ENCODE measurements at places on chromosomes 2 and 18. TPM values are rescaled to one million over a fixed set of nuclear protein-coding genes. Genes with fewer than 3 reads are reported as not detected.

- no peak for DNase-seq
These were observed 86.6 kb downstream of the ACOXL start for GRCh38 chr2:110818767-110819481.

GRCh38 chr18:46702471-46702870 lies 45.5 kb upstream of the LOXHD1 start:
- no peak for DNase-seq

- no peak for DNase-seq
These were observed 18.3 kb upstream of the CXCR4 start for GRCh38 chr2:136135921-136136906.

- DNase-seq, result no peak
These were observed 212.6 kb downstream of the TNS1 start for GRCh38 chr2:217790195-217790594.

DNA sequence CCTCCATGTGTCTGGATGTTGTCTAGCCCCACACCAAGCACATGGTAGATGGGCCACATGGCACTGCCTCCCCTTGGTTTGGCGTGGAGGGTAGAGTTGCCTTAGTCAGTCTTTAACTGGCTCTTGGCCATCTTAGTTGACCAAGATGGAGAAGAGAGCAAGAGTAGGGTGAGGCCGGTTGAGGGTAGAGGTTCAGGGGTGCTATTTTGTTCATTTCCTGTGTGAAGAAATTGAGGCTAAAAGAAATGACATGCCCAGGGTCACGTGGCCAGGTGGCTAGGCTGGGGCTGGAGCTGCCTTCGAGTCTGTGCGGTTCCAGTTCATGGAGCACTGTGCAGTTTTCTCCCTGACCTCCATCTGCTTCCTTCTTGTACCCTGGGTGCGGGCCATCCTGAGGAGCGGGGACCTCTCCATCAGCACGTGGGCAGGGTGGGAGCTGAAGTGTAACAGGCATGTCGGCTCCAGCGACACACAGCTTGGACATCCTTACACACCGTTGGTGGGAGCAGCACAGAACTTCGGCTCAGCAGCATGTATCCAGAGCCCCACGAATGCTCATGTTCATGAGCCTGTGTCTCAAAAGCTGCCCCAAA lies 213.2 kb downstream of the GBX2 start:
- DNase-seq, result no peak

GRCh38 chr18:69795791-69796190 lies 151.9 kb downstream of the CD226 start:
- no peak for DNase-seq

- DNase-seq, result no peak
These were observed 146.0 kb downstream of the VAPA start for GRCh38 chr18:10059610-10060468.

DNA sequence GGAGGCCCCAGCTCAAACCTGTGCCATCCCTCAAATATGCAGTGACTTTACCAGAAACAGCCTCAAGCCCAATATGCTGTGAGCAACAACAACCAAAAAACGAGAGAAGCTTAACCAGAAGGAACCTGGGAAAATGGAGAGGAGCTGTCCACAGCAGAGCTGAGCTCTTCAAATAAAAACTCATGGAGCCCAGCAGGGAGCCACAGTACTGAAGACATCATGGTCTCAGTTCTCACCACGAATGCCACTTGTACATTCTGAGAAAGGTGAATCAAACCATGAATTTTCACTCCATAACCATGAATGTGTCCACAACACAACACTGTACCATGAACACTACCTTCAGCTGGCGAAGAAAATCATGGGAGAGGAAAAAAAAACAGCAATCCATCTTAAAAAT lies 50.5 kb downstream of the KLHL14 start:
- no peak for DNase-seq

DNA sequence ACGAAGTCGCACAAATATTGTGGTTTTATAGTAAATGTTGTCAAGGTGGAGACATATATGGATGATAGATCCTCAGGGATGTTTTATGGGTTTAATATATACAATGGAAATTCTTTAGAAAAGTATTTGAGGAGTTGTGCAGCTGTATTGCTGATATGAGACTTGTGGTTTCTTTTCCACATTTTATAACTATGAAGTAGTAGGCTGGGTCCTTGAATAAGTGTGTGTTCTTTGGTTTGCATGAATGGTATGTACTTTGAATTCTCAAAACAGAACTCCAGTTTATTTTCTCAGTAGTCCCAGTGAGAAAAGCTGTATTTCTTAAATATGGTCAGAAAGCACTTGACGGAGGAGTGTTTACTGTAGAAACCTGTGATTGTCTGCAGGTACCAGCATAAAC lies 42.4 kb downstream of the PLCL1 start:
- no peak for DNase-seq

DNA sequence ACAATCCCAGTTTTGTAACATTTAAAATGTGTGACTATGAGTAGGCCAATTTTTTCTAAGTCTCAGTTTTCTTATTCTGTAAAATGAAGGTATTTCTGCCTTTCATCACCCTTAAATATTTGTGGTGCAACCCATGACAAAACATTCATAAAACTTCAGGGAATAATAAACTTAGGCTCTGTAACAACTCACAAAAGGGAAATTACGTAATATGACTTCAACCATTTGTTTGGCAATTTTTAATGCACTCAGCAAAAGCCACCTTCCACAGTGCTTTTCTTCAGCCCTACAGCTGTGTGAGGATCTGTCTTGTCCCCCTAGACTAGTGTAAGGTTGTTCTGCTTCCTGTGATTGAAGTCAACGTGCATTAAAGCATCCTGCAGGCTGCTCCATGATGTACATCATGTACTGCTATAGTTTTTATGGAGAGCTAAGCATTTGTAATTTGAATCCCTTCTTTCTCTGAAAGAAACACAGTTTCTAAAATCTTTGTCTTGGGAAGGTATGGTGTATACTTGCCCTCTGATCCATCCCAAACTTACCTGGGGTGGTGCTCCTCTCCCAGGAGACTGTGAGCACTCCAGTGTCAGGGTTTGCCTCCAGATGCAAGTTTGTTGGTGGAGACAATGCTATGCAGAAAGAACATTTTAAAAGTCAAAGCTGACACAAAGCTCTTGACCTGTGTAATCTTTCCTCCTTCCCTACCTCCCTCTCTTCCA lies 39.1 kb downstream of the FN1 start:
- no peak for DNase-seq

- no peak for DNase-seq
These were observed 51.2 kb downstream of the MTCL1 start for GRCh38 chr18:8756571-8756970.

DNA sequence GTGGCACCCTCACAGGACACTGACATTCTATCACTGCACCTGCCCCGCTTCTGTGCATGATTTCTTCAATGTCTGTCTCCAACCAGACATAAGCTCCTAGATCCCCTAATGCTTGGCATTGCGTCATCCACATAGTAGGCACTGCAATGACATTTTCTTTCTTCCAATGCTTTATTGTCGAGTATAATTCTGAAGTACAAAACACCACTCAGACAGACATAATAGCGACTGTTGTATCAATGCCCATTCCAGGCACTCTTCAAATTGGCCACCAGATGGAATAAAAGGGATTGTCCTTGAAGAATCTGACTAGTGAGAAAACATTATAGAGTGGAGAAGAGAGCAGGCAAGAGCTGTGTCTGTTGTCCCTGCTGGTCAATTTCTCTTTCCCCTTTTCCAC lies 89.0 kb downstream of the LPIN1 start:
- no peak for DNase-seq

- no peak for DNase-seq
These were observed 834.9 kb upstream of the SALL3 start for GRCh38 chr18:78144669-78145068.

DNA sequence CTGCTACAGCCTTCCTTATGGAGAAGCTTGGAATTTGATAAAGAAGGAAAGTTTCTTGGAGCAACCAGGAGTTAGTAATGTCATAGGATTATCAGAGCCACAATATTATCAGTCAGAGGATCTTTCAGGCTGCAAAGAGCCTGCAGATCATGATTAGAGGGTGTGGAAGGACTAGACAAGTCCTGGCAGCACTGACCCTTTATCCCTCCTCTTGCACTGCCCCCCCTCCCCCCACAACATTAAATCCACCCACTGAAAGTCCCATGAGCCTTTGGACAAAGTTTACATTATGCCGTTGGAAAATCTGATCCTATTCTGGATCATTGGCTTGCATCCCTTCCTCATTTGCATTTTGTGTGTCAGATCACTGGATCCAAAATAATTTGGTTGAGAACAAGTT lies 18.7 kb upstream of the IMPA2 start:
- DNase-seq, result no peak

DNA sequence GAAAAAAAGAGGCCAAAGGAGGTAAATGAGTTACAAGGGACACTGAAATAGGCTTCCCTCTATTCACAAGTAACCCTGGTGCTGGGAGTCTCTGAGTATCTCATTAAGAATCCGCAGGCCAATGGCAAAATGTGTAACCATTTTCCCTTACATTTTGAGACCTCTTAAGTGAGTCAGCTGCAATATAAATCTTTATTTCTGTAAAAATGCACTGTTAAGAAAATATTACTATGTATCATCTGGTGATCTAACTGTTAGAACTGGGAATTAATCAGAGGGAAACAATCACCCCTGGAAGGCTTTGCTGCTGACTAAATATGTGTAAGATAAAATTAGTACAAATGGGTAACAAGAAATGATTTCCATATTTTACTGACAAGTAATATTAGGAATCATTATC lies 483.1 kb upstream of the CHST9 start:
- no peak for DNase-seq

DNA sequence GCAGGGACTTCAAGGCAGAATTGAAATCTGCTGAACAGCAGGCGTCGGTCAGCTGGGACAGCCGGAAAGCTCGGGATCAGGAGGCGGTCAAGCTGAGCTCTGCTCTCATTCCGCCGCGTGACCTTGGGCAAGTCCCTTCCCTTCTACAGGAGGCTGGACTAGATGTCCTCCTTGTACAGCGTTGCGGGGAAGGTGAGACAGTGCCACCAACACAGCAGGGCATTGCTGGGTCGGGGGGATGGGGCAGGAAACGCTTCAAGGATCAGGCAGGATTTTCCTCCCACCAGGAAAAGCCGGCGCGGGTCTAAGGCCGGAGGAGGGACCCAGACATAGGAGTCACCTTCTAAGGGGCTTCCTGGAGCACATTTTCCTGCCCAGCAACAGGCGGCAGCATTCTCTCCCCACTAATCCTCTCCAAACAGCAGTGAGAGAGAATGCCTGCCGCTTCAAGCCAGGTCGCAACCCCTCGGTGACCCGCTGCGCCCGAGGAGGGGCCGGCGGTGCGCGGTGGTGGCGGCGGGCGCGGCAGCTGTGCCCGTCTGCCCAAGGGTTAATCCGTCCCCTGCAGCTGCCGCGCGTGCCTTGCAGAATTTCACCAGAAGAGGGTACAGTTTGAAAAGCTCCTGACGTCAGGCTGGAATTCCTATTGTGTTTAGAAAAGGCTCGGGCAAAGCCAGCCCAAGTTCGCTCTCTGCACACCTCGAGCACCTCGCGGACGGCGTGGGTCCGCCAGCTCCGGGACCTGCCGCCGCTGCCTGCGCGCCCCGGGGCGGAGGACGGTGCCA lies at the start of gene KCNF1:
Gene KCNF1, plus strand, starts transcription at position 644 of the 785 bp plus-strand sequence. CDS start 493 bp downstream, outside the sequence.
- DNase-seq, result no peak

DNA sequence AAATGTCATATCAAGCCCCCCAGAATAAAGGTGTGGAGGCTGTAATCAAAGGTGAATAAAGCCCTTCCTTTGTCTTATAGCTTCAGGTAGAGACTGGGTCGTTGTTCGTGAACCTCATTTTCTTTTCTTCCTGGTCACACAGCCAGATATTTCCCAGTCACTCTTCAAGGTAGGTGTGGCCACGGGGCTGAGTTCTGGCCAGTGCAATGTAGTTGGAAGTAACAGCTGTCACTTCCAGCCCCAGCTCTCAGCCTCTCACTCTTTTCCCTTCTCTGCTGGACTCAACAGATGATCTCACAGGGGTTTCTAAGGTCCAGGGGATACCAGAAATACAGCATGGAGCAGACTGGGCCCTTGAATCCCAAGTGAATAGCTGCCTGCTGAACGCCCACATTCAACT lies 15.8 kb upstream of the TRPM8 start:
- DNase-seq, result no peak

- no peak for DNase-seq
These were observed 317.1 kb downstream of the MYCN start for GRCh38 chr2:16257322-16258028.

- no peak for DNase-seq
These were observed 45.1 kb downstream of the TRAK2 start for GRCh38 chr2:201406077-201406662.

GRCh38 chr18:36088256-36088655 lies 20.9 kb upstream of the RPRD1A start:
- no peak for DNase-seq

DNA sequence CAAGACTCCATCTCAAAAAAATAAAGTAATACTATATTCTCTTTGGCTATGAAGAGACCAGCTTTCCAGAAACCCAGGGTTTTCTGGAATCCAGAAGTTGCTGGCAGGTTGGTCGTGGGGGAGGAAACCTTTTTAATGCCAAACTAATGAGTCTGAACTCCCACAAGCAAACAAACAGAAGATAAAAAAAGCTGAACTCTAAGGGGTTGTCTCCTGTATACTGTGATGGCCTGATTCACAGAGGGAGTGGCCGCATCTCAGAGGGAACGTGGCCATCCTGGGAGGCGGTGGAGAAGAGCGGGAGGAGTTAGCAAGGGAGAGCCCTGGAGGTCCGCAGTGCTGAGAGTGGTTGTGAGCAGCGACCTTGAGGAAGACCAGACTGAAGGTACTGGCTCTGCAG lies 36.1 kb downstream of the LIMS1 start:
- no peak for DNase-seq

SIX3 gene
- not detected for total RNA-seq

CFAP221 gene
- 0.69 TPM for total RNA-seq

ALPG gene
- total RNA-seq, result not detected

ARPC2 gene
- total RNA-seq, result 367 TPM

PLCD4 gene
- total RNA-seq, result 1.6 TPM

CNPPD1 gene
- 36.9 TPM for total RNA-seq

NEB gene
- 1.6 TPM for total RNA-seq

Data from aorta (tissue), 5 donors.